ENCODE measurements at places on chromosomes 1 and 21.

DNA sequence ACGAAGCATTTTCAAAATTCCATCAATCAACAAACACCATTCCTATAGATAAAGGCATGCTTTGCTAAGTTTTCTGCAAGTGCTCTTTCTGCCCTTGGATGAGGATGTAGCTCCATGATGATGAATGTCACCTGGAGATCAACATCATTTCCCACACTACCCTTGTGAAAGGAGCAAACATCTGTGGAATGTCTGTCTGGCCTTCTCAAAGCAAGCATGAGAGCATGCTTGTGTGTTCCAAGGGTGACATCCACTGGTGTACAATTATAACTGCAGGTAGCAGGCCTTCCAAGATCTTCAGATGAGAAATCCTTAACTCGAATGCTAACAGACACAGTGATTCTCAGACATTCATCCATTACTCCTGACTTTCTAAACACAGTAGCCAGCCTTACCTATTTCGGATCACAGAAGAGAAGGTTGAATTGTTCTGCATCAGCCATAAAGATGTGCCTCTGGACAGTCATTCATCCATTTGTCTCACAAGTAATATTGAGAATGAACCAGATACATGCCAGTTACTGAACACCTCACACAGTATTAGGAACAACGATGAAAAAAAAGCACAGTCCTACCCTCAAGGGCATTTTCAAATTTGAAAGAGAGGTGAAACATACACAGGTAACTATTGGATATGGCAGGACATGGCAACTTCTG is 162.4 kb downstream of the TPR start:
- DNase-seq: peak; percentile 88

DNA sequence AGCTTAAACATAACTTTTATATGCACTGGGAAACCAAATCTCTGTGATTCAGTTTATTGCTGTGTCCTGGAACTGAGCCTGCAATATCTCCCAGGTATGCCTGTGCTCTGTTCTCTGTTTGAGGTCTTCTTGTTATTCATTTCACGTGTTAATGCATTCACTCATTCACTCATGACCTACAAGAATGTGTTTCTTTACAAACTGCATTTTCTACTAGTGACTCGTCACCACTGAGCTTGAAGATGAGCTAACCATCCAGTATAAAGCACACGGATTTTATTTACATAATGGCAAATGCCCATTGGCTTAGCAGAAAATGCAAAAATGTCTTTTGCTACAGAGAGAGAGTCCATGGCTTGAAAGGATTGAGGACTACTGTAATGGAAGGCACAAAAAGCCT is 75.0 kb upstream of the DUSP10 start:
- DNase-seq: no peak

DNA sequence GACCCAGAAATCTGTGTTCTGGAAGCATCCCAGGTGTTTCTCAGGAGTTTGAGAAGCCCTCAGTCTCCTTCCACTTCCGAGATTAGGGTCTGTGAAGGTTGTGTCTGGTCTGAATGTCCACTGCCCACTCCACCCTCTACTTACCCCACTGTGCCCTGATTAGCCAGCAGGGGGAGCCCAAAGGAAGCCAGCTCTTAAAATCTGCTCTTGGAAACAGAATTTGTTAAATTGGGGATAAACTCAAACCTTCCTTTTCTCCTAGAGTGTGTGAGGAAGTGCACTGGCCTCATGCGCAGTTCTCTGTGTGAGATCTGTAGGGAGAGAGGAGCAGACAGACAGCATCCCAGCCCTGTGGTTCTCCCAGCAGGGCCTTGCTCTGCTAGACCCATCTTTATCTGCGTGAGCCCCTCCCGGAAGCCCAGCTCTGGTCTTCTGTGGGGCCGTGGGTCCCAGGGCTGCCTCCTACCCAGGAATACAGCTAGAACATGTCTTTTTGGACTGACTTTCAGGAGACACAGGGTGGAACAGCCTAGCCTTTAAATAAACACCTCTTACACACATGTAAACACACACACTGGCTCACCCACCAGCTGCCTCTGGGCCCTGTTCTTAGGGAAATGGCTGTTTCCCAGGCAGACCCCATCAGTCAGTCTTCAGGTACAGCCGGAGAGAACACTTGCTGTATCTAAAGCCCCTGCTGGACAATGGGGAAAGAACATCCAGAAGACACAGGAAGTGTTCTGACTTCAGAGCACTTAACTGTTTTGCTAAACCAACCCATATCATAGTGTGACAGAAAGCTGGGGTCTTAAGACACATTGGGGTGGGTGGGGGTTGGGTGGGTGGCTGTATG is 52.2 kb downstream of the SMYD2 start:
- DNase-seq: peak; percentile 46

- DNase-seq: no peak
Observed at GRCh38 chr1:8643542-8644536, 173.6 kb downstream of the RERE start.

GRCh38 chr1:113369699-113370098 is 20.6 kb upstream of the MAGI3 start:
- no peak for DNase-seq

- no peak for DNase-seq
Observed at GRCh38 chr1:996851-997712, 2.8 kb downstream of the HES4 start.

GRCh38 chr1:112264010-112264409 is 132.0 kb upstream of the CTTNBP2NL start:
- DNase-seq: no peak

DNA sequence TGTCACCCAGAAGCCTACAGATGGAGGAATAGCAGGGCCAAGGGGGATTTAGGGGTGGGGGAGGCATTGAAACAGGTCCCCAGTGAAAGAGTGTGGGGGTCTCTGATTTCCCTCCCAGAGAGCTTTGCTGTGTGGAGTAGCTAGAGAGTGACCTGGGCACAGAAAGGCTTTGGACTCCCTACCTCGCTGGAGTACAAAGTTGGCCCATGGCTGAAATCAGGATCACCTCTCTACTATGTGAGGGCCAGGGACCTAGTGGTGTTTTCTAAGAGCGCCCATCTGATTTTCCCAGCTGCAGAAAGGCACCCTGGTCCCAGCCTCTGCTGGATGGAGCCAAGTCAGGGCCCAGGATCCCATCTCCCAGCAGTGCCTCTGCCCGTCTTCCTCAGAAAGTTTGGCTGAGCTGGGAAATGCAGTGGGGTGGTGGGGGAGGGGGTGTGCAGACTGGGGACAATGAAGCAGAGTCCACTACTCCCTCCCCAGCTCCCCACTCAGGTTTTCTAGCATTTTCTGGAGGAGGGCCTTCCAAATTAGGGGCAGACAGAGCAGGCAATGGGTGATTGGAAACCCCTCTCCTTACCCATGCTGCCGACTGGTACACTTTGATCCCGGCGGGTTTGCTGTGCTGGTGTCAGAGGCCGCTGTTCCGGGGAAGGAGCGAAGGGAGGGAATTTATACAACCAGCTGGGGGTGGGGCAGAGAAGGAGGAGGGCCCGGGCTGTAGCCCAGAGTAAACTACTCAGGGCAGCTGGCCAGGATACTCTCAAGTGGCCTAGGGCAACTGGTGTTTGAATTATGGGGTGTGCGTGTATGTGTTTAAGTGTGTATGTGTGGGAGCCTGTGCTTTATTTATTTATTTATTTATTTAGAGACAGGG is at the start of gene SELENBP1:
SELENBP1 (minus strand) TSS at position 648 of the 877 bp plus-strand sequence; CDS start at position 584, 64 bp downstream.
- DNase-seq: no peak

DNA sequence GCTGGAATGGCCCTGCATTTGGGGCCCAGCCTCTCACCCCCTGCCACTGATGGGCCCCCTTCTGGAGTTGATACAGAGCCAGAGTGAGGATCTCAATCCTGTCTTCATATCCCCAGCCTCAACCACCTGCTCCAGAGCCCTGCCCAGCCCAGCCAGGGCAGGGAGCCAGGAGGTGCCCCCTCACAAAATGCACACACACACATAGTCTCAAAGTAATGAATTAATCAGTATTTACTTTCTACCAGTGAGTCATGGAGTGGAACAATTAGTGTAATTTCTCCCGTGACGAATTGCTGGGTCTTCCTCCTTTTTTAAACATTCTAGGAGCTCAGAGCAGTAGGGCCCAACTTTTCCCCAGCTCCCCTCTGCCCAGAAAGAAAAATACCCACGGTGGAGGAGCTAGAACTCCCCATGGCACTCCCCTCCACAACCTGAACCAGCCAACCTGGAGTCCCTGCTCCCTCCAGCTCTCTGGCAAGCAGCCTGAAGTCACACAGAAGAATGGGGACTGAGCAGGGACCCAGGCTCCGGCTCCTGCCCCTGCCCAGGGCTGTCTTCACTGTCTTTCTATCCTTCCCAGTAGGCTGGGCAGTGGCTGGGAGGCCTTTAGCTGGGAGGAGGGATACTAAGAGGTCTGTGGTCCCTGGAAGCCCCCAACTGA is 29.3 kb downstream of the SDC3 start:
- no peak for DNase-seq

GRCh38 chr1:241838897-241839296 is 9.1 kb upstream of the EXO1 start:
- no peak for DNase-seq

DNA sequence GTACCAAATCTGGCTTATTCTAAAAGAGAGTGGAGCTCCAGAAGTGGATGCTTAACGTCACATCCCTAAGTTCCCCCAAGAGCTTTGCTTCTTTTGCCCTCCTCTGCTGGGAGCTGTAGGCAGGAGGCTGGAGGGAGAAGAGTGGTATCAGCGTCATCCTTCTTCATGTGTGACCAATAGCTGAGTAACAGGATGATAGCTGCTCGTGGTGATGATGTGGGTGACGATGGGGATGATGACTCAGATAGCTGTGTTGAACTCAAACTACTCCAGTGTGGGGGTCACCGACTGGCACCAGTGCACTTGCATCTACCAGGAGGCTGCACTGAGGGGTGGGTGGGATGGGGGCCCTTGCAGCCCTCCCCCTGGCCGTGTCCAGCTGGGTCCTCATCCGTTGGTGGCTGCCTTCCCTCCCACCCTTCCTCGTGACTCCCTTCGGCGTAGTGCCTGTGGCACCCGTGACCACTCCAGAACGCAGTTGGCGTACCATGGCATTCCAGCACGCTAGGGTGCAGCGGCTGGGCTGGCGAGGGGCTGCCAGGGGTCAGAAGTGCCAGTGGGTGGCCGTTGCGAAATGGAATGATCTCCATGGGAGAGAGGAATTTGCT is 1.1 kb downstream of the IGFN1 start:
- DNase-seq: peak; percentile 89
